ENCODE measurements at places on chromosomes 16 and 17. TPM values are rescaled to one million over a fixed set of nuclear protein-coding genes. Genes with fewer than 3 reads are reported as not detected.

The EVPL gene
- total RNA-seq: 13.7 TPM

The PDXDC1 gene
- total RNA-seq: 107 TPM

The PRAC1 gene
- not detected for total RNA-seq

The XAF1 gene
- total RNA-seq: 19.5 TPM

The DPEP2 gene
- 5.1 TPM for total RNA-seq

The MEOX1 gene
- total RNA-seq: 4.6 TPM

The NXN gene
- total RNA-seq: 103 TPM

The MT1F gene
- 6.5 TPM for total RNA-seq

The EFCAB13 gene
- total RNA-seq: 41.2 TPM

The PHOSPHO1 gene
- 8.2 TPM for total RNA-seq
